ENCODE measurements at places on chromosomes 7 and 10.

DNA sequence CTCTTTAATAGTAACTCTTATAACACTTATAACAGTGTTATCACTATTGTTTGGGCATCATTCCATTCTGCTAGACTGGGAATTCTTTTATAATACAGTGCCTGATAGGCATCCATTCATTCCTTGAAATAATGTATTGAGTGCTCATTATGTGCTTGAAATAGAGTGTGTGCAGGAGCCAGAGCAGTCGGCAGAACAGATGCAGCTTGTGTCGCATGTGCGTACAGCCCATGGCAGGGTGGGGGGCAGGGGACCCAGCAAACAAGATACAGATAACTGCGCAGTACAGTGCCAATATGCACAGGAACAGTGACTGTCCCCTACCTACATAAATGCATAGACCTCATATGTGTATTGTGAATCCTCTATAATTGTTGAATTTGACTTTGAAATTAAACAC is 99.3 kb downstream of the KAT6B start:
- no peak for DNase-seq

- no peak for DNase-seq
These were observed 28.0 kb downstream of the ITGB1 start for GRCh38 chr10:32930036-32930435.

GRCh38 chr10:51251110-51251509 is 176.8 kb downstream of the PRKG1 start:
- DNase-seq, result no peak

GRCh38 chr7:2775785-2776184 is 68.3 kb downstream of the GNA12 start:
- no peak for DNase-seq

DNA sequence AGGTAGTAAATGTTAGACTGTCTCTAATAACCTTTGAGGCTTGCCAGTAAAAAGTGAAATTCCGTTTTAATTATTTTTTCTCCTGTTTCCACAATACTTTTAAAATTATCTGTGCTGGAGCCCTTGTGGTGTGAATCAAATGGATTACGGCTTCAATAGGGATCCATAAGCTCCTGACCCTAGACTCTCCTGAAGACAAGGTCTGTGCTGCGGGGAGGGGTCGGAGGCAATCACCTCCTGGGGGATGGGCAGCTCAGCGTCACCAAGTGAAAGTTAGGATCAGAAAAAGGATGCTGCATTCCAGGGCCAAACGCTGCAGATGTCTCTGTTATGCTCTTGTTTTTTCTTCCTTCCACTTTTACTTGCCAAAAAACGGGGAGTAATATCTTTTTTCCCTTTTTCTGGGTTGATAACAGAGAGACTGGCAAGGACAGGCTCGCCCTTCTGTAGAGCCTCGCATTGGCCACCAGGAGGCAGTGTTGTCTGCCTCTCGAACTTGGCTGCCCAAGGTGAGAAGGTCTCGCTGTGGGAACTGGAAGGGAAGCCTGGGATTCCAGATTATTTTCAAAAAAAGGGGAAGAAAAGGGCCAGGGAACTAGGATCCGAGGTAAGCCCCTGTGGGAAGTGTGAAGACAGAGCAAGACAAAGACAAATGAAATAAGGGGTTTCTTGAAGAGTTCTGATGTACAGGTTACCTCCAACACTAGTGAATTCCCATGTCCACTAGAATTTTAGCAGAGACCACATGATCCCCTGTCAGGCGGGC is 621.9 kb downstream of the ACTR3B start:
- DNase-seq, result peak; percentile 6

DNA sequence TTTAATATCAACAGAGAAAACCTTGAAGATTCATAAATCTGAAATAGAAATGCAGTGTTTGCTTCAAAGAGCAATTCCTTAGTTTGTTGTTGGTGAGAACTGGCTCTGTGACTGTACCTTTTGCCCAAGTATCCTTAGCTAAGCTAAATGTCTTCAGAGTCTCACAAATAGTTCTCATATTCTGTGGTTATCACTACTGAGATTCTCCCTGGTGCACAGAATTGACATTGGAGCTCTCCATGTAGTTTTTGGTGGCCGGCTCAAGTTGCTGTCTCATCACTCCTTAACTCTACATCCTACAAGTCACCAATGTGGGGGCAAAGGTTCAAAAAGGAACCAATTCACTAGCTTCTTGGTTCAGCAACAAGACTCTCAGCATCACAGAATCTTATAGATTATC is 780.3 kb downstream of the LRMDA start:
- no peak for DNase-seq

- DNase-seq, result no peak
These were observed 187.1 kb downstream of the FAM107B start for GRCh38 chr10:14587540-14588083.

GRCh38 chr7:127652333-127653248 is 597 bp downstream of the SND1 start:
- DNase-seq, result no peak

- no peak for DNase-seq
These were observed 5.1 kb downstream of the ALOX5 start for GRCh38 chr10:45378914-45379726.

DNA sequence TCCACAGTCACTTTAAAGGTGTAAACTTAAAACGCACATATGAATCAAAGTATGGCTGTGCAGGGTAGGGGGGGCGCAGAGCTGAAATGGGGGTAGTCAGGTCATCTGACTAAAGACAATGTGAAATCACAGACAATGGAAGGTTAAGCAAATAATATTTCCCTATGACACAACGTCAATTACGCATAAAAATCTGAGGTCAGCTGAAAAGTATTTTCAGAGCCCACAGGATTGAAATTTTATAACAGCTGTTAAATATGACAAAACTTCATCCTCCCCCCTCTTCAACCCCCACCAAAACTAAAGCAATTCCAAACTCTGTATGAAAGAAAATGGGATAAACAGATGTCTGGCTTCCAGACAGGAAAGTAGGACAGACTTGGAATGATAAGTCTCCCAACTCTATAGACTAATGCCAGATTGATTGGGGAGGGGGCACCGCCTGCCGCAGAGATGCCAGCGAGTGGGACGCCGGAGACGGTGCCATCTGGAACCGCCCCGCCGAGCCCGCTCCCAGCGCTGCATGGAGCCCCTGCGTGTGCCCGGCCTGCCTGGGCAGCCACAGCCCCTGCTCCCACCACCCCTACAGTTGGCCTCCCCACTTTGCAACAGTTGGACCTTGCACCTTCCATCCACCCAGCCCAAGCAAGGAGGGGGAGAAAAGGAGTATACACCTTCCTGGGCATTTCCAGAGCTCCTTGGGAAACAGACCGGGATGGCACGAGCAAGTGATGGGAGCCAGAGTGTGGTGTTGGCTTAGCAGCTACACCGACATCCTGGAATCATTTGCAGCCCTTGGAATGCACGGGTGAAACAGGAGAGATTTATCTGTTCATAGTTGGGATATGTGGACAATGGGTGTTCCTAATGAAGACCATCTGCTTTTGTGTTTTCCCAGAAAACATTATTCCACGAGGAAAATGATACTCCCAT is 10.7 kb downstream of the EBF3 start:
- no peak for DNase-seq

GRCh38 chr7:148153616-148154284 is 436.8 kb upstream of the C7orf33 start:
- DNase-seq, result no peak

GRCh38 chr7:120931243-120931642 is 19.3 kb upstream of the ING3 start:
- no peak for DNase-seq

DNA sequence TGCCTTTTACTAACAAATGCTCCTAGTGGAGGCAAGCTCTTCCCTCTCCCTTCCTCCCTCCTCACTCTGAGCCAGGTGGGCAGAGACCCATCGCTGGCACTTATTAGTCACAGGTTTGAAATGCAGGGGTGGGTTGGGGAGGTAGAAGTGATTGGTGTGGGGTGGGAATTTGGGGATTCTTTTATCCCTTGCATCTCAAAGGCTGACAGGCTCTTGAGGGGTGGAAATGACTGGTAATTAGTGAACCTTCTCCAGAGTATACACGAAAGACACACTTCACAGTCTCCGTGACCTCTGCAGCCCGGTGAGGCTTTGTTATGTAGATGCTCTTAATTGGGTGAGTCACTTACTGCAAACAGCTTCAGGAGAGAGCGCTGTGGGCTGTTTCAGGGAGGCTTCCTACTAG is 13.9 kb upstream of the LRMDA start:
- DNase-seq, result no peak

DNA sequence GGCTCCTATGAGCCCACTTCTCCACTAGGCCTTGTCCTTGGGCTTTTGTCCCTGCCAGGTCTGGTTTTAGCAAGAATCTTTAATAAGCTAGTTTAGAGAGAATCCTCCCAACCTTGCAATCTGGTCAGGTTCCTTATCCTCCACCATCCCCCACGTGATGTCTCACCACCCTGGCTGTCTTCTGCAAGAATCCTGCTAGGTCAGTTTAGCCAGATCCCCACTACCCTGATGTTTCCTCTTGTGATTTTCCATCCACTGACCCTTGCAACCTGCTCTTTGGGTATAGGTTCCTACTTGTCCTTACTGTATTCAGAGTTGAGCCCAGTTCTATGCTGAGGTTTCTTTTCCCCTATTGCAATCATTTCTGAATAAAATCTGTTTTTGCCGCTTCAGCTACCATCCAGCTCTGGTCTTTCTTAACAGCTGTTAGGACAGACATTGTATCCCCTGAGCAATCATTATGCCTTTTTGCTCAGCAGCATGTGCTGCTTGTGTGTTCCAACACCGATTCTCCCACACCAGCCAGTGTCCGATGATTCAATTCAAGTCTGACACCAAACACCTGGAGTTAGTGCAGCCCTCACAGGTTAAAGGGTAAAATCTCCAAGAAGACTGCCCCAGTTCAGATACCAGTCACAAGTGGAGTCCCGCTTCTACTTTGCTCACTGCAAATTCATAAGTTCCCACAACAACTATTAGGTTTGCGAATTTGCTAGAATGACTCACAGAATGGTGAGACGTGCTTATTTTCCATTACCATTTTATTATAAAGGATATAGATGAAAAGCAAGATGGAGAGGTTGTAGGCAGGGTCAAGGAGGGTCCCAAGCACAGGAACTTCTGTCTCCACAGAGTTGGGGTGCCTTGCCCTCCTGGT is 62.2 kb upstream of the ADCY1 start:
- DNase-seq, result no peak

Measured in activated T-cell treated with anti-CD3 and anti-CD28 coated beads for 48 hours (primary cell).